ENCODE measurements at places on chromosomes 5 and 9. TPM values are rescaled to one million over a fixed set of nuclear protein-coding genes. Genes with fewer than 3 reads are reported as not detected.

ENG gene
- 339 TPM for total RNA-seq

PRUNE2 gene
- 304 TPM for total RNA-seq

INSL6 gene
- total RNA-seq = not detected

RNF183 gene
- total RNA-seq = not detected

CD72 gene
- 3.7 TPM for total RNA-seq

DCAF12 gene
- total RNA-seq = 20.6 TPM

GRCh38 chr5:169838688-169839087, 141.6 kb downstream of the INSYN2B start:
- DNase-seq = no peak

GRCh38 chr5:9895302-9895645, 265.1 kb upstream of the TAS2R1 start:
- DNase-seq = no peak

- no peak for DNase-seq
These were observed 99.8 kb downstream of the DTWD2 start for GRCh38 chr5:118888556-118888955.

DNA sequence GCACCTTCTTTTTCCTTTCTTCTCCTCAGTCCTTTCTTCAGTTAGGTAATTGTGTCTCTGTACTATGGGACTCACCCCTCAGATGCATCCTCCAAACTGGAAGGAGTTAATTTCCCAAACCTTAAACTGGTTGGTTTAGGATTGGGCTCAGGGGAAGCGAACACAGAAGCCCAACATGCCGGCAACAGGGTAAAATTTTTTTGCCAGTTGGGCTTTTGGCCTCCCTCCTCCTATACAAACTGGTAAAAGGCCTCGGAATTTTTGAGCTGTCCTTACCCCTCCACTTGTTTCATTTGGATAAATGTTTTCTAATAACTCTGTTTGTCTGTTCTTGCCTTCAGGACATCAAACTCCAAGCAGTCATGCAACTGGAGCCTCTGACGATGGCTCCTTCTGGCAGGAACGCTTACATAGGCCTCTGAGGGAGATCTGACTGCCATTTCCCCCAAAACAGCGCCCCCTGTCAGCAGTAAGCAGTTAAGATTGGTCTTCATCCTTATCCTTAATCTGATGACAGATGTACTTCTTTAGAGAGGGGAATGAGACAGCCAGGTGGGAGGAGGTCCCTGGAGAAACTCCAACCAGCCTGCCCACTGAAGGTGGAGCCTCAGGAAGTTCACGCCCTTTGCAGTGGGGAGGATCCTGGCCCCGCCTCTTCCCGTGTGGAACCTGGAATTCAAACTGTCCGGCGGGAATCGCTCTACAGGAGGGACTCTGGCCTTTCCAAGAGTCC, 57.8 kb upstream of the SPINK5 start:
- no peak for DNase-seq

- DNase-seq = no peak
These were observed 146.5 kb upstream of the TLX3 start for GRCh38 chr5:171162596-171162995.

DNA sequence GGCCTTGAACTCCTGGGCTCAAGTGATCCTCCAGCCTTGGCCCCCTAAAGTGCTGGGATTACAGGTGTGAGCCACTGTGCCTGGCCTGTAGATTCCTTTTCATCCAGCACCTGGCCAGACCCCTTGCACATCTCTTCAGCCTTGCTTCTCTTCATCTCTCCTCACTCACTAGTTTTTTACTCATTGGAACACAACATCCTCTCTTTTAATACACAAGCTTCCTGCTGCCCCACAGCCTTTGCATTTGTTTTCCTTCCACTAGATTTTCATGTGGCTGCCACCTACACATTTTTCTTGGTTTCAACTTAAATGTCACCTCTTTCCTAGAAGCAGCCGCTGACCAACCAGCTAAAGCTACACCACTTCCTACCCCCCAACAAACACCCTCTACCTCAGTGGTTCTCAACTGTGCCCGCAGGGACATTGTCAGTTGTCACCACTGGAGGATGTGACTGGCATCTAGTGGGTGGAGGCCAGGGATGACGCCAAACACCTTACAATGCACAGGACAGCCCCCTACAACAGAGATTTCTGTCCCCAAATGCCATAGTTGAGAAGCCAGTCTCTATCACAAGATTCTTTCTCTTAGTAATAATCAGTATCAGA, 33.7 kb downstream of the HAVCR1 start:
- DNase-seq = no peak

DNA sequence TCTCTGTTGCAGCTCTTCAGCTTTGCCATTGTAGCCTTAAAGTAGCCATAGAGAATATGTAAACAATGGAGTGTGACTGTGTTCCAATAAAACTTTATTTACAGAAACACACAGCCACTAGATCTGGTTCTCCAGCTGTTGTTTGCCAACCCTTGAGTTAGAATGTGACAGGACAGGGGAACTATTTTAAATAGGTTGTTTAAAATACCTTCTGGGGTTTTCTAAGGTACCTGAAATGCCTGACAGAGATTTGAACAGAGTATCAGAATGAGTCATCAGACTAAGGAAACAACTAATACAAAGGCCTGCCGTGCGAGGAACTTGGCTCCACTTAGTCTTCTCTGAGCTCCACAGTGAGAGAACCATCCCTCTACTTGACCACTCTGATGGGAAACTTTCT, 85.4 kb downstream of the HSD17B4 start:
- DNase-seq = no peak

DNA sequence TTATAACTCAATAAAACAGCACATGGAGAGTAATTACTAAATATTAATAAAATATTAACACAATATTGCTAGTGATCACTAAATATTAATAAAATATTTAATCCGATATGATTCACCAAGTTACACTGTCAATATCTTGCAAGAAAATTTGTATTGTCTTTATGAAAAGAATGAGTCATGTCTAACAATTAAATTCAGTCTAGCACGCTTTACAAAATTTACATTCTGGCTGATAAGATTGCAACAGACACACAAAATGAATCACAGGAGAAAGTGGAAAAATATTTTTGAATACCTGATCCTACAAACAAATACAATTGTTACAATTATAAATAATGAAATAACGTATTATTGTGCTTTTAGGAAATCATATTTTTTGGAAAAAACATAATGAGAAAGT, 567.2 kb downstream of the EFNA5 start:
- no peak for DNase-seq

DNA sequence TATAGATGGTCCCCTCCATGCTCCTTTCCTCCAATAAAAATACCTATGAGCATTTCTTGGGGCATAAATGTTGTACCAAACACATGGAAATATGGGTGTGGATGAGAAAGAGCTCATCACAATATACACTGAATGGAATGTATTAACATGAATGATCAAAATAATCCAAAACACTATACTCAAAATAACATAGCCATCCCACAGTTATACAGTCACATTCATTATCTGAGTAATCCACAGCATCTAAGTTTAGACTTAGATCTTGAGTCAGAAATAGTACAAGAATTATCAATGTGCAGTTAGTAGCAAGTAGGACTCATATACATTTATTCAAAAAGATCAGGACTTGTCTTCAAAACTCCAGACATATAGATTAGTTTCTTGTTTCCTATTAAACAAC, 175.2 kb upstream of the NREP start:
- DNase-seq = no peak

DNA sequence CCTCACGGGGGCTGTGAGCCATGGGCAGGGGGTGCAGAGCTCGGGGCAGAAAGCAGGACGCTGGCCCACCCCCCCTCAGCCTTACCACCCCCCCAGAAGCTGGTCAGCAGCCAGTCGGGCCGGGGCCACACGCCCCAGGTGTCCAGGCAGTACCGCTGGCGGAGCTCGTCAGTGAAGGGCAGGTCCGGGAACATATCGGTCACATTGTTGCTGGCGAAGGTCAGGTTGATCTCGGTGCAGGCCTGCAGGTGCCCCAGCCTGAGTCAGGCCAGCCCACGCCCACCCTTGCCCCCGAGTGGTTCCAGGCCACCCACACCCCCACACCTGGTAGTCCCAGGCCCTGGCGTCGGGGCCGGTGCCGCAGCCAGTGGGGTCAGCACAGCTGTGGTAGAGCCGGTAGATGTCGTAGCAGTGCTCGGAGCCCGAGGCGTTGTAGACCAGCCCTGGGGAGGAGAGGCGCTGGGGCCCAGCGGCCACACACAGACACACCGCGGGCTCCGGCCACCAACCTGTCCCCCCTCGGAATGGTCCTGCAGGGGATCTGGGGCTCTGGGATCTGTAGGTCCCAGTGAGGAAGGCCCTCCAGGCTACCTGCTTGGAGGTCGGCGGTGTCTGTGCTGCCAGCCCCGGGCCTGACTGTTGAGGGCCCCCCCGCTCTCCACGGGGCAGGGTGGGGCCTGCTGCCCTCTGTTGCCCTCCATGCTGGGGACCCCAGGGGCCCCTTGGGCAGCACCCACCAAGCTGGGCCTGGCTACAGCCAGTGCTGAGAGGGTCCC, 2.6 kb downstream of the DPP7 start:
- DNase-seq = no peak

DNA sequence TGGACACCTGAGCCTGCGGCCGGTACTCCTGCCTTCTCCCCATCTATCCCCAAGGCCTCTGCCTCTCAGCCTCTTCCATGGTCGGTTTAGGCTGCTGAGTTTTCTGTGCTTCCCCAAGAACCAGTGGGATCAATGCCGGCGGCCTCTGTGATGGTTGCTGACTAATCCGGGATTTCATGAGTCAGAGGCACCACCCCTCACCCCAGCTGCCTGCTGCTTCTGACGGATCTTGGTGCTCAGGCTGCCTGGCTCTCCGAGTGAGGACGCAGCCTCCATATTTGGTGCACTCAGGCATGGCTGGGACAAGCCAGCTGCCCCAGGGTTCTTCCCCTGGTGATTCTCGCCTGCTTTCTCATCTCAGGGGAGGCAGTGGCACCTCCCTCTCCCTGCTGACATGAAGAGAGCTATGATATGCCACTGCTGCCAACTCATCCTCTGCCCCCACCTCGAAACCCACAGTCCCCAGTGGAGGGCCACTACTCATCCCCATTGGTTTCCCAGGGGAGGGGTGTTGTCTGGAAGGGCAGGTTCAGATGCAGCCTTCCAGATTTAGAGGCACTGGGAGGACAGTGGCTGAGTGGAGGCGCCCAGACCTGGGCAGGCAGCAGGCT, 3.3 kb upstream of the MAN1B1 start:
- DNase-seq = peak; percentile 83

GRCh38 chr9:128684325-128685199, 4.5 kb upstream of the SET start:
- DNase-seq = peak; percentile 88

DNA sequence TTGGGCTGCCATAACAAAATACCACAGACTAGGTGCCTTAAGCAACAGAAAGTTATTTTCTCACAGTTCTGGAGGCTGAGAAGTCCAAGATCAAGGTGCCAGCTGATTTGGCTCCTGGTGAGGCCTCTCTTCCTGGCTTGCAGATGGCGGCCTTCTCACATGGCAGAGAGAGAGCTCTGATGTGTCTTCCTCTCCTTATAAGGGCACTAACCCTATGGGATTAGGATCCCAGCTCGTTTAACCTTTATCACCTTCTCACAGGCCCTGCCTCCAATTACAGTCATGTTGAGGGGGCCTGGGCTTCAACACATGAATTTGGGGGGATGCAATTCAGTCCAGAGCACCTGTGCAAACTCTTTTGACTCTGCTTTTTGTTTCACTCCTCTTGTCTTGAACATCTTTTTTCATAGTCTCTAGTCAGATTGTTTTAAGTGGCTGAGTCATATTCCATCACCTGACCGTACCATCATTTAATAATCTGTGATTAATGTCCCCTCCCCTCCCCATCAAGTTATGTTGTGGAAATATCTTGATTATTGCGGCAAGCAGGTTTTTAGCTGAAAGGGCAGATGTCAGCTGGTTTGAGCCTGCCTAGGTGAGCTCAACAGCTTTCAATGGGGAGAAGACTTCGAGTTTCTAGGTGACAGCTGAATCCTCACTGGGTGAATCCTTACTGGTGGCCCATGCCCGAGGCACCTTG, 61.8 kb downstream of the NDFIP1 start:
- no peak for DNase-seq

DNA sequence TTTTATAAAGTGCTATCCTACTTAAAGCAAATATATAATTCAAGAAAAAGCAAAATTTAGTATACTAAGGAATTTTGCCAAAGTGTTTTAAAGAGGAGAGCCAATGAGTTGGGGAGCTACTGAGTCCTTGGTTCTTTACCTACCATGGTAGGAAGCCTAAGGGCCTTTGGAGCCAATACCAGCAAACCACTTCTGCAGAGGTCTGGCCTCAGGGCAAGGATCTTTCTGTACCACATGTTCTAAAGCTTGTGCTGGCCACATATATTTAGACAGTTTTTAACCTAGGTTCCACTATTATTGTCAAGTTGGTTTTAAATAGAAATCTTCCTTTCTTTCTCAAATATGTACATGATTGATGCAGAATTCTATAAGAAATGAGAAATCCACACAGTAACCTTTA, 172.3 kb upstream of the NREP start:
- no peak for DNase-seq

GRCh38 chr9:5571629-5572232, 57.2 kb upstream of the RIC1 start:
- DNase-seq = no peak

DNA sequence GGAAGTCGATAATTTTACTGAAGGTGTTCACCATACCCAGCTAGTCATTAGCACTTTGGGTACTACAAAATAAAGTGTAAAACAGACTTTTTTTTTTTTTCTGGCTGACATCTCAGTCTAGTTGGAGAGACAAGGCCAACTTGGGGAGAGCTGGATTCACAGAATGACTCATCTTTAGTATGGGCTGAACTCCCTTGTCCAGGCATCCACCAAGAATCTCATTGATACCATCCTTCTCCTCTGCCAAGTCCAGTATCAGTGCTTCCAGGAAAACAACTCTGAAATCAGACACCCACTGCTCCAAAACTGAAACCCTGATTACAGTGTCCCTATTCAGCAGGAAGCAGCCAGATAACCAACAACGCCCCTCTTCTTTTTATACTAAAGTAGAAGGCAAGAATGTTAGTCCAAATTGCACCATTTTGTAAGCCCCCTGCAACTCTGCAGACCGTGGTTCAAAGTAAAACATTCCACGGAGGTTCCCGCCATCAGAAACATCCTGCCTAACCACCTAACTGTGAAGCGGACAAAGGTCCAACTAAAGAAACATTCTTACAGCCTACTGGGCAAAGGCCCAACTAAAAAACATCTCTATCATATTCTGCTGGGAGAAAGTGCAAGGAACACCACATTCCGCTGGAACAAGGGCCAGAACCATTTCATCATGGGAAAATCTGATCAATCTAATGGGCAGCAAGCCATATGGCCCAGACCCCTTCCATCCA, 728.2 kb downstream of the BRINP1 start:
- no peak for DNase-seq

DNA sequence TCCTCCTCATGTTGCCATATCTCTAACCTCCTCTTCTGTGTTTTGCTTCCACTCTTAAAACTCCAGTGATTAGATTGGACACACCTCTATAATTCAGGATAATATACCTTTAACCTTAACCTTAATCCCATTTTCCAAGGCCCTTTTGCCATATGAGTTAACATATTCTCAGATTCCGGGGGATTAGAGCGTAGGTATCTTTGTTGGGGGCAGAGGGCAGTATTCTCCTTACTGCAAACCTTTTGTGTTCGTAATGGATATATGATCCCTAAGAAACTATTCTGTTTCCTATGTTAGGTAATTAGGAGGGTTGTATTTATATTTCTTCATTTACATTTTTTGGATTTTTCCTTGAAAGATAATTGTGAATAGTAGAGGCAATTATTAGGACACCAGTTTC, 99.5 kb downstream of the VPS13A start:
- no peak for DNase-seq
